ENCODE measurements at places on chromosomes 6 and 20.

- DNase-seq = no peak
Measured at GRCh38 chr20:4946986-4947385, 54.3 kb downstream of the SLC23A2 start.

- DNase-seq = no peak
Measured at GRCh38 chr6:79626811-79627210, 4.3 kb upstream of the SH3BGRL2 start.

DNA sequence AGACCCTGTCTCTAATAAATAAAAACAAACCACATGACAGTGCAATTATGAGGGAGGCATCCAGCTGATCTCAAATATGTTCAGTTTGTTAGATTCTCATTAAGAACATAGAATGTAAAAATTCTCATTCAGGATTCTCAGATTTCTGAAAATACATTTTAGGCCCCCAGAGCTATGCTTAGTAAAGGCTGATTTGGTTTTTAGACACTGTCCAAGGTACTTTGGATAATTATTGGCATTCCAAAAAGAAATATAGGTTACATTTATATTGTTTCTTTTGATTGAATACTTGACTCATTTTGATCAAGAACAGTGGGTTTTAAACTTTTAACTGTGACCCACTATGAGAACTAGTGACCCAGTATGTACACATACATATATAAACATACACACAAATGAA is 55.5 kb downstream of the ANKRD6 start:
- DNase-seq = no peak

DNA sequence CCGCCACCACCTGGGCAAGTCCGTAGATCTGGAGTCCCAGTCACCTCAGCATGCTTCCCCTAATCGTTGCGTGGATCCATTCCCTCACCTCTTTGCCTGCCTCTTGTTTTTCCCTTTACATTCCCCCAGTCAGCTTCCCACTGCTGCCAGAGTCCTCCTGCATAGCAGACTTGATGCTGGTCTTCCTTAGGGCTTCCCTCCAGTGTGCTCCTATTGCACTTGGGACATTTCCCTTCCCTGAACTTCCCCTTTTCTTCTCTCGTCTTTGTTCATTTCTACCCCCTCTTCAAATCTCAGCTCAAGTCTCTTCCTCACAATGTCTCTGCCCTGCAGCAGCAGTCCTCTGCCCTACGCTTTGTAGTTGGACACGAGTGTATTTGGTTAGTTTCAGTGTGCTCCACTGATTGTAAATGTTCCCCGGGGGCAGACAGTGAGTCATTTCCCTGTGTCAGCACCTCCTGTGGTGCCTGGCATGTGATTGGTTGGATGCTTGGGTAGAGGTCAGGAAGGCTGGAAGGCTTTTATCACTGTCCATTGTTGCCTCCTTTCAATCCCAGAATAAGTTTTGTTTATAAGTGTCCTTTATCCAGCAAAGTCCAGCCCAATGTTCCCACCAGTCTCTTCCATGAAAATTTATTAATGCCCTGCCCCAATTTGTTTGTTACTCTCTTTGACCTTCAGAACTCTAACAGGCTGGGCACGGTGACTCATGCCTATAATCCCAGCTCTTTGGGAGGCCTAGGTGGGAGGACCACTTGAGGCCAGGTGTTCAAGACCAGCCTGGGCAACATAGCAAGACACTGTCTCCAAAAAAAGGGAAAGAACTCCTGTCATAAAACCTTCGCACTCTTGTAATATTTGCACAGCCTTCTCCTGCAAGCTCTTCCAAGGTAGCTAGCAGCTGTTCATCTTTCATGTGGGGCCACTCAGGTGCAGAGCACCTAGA is 38.3 kb downstream of the FAM120B start:
- no peak for DNase-seq

DNA sequence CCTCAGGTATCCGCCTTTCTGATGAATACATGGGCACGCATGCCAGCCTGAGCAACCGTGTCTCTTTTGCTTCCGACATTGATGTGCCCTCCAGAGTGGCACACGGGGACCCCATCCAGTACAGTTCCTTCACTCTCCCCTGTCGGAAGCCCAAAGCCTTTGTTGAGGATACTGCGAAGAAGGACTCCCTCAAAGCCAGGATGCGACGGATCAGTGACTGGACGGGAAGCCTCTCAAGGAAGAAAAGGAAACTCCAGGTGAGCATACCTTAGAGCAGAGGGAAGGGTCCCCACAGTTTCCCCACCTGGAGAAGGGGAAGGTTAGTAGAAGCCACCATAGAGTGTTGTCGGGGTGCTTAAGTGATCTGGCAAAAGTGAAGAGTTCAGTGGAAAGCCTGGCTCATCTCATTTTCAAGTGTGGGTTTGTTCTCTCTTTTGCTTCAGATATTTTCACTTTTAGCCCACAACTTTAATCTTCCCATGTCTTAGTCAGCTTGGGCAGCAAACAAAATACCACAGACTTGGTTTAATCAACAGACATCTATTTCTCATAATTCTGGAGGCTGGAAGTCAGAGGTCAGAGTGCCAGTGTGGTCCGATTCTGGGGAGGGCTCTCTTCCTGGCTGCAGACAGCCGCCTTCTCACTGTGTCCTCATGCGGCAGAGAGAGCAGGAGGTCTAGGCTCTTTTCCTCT is 133.5 kb upstream of the CLDN20 start:
- no peak for DNase-seq

GRCh38 chr6:99341862-99342455 is 7.5 kb downstream of the FAXC start:
- no peak for DNase-seq

GRCh38 chr6:82603871-82604270 is 240.3 kb downstream of the TPBG start:
- DNase-seq = no peak

Data from stimulated activated CD8-positive, alpha-beta memory T cell treated with anti-CD3 and anti-CD28 coated beads, Interleukin-2, amount 100 ng/mL, for 48 hours (primary cell).